HS-5 (cell line): ENCODE measurements at places on chromosomes 1 and 21.
A peak's percentile ranks its signal among the peaks of the same experiment; 100 is the strongest.

DNA sequence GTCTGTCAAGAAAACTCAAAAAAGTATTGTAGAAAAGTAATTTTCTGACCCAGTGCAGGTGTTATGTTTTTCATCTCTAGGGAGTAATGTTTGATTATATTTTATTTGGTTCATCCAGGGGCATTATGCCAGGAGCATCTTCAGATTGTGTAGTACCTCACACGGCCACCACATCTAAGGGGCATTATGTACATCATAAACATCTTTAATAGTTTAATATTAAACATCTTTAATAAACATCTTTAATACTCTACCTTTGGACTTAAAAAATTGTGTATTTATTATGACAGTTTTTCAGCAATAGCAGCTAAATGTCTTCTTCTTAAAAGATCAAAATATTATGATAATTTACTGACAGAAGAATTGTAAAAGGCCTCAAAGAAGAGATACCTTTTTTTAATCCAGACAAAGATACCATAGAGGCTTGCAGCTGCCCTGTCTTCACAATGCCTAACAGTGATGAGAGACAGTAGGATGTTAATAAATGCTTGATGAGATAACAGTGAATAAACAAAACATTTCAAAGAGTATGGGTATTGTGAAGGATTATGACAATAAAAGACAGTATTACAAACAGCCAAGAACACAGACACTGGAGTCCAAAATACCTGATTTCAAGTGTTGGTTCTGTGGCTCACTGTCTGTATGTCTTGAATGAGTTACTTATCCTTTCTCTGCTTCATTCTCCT, 240.9 kb upstream of the ADGRL2 start:
- no peak for DNase-seq

- DNase-seq = no peak
Measured at GRCh38 chr1:43843684-43844083, 89.9 kb upstream of the ARTN start.

- no peak for DNase-seq
Measured at GRCh38 chr1:91831132-91831930, 54.6 kb downstream of the TGFBR3 start.

DNA sequence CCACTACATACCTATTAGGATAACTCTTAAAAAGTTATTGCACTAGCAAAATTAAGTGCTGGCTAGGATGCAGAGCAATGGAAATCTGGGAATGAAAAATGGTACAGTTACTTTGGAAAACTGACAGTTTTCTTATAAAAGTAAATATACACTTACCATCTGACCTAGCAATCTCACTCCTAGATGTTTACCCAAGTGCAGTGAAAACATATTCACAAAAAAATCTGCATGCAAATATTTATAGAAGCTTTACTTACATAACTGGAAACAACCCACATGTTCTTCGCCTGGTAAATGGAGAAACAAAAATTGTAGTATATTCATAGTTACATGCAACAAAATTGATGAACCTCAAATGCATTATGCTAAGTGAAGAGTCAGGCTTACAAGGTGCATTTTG, 12.9 kb upstream of the FLG2 start:
- DNase-seq = no peak

DNA sequence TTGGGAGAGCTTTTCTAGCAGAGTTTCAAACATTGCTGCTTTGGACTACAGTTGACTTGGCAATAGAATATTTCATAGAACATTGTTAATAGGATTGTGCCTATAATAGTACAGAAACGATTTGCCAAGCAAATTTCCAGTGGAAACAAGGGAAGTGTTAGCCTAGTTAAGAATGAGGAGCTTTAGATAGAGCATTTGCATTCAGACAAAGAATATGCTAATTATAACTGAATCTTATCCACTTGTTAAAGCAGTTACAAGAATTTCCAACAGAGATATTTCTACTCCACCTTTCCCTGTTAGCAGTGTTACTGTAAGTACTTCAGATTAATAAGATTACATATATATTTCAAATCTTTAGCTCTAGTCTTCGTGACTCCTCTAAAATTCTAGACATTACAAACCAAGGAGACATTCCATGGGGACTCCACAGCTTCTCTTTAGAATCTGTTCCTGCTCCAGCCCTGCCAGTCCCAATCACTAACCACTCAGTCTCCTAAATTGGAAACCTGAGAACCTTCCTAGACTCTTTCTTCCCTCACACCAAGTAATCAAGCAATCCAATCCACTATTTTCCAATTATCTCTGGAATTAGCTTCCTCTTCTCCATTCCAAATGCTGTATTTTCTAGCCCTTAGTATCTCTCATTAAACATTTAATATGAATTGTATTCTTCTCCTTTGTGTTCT, 141.8 kb upstream of the PBX1 start:
- no peak for DNase-seq

- DNase-seq = no peak
Measured at GRCh38 chr1:172883844-172884243, 166.9 kb downstream of the TNFSF18 start.

DNA sequence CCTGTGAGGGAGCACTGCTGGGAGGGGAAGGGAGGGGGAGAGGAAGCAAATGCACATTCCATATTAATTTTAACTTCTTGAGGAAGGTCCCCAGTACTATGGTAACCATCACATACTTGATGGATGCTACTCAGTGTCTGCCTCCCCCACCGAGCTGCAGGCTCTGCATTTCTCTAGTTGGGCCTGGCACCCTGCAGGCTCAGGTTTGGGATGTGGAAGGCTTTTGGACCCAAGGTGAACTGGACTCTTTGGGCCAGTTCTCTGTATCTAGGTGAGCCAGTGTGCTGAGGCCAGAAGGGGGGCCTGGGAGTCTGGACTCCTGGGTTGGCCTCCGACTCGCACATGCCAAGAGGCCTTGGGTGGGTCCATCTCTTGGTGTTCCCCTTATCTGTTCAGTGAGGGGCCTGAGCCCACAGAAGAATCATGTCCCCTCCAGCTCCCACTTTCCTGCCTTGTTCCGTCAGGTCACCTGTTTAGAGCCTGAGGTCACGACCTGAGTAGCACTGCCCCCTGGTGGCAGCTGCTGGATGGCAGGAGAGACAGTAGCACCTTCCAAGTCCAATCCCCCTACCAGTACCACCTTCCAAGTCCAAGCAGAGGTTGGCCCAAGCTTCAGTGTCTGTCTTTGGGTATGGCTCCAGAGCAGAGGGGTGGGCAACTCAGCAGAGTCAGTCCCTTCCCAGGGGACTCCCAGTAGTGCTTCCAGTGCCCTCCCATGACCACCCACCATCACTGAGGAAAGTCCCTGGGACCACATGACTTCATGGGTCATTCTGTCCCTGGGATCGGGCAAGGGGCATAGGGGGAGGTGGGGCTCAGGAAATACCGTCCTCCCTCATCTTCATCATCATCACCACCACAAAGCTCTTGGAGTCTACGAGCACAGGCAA, 241.8 kb downstream of the TRABD2B start:
- no peak for DNase-seq

DNA sequence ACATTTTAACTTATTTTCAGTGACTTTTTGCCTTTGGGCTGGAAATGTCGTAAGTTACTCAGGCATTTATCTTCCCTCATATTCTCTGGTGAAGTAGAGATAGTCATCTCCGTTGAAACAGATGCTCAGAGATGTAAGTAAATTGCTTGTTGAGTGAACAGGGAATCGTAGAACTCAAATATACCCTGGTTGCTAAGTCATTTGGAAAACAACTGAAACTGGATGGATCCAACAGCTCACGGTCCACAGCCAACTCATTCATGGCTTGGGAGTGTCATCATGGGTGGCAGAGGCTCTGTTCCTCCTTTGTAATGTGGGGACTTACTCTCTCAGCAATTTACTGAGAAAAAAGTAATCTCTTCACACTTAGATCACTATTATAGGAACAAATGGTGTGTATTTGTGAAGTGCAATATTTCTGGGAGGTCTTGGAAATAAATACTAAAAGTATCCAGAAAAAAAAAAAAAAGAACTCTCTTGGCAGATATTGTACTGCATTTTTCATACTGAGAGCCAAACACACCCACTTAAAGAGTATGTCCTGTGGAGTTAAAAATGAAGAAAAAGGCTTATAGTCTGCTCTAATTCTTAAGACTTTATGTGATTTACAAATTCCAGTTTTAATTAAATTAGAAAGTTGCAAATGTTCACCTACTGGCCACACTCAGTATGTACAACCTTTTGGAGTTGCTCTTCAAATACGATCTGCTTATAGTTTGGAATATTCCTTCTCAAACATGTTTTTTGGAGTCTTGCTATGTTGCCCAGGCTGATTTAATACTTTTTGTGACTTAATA, 107.4 kb downstream of the LEPR start:
- DNase-seq = no peak

DNA sequence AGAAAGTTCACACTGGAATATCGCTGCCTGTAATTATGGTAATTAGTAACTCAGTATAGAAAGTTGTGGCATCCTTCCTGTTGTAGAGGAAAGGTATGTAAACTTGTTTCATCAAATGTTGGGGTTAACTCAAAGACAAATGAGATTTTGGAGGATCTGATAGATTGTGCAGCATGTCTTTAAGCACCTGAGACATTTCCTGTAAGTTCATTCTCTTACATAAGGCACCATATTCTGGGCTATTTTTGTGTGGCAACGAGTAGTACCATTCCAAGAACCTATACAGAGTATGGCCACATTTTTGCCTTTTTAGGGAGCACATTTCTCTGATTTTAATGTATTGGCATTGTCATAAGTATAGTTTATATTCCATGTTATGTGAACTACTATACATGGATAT, 88.8 kb downstream of the CDC14A start:
- no peak for DNase-seq

DNA sequence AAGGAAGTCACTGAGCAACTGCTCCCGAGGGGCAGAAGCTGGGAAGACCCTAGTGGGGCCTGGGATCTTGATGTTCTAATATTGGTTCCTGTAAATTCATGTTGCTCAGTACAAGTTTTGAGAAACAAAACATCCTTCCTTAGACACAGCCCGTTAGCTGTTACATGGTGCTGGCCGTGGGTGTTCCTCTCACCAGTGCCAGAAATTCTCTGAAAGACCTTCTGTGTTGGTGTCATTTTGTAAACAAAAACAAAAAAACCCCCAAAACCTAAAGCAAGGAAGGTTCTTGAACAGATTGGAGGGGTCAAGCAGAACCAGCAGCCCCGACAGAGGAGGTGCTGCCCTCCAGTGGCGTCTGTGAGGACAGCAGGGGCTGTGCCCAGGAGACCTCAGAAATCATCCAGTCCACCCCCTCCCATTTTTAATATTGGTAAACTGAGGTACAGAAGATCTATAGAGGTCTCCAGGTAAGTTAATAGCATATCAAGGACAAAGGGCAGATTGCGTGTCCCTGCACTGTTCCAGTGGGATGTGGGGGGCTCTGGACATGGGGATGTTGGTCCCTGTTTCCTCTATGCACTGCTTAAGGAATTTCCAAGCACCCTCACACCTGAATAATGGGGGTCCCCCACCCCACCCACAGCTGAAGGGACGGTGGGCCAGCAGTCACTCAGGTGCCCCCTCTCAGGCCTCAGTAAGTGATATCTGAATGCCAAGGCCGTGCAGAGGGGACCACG, 38.2 kb downstream of the SLC2A7 start:
- peak; percentile 24 for DNase-seq

- DNase-seq = no peak
Measured at GRCh38 chr1:73556270-73556669, 641.7 kb downstream of the LRRIQ3 start.

DNA sequence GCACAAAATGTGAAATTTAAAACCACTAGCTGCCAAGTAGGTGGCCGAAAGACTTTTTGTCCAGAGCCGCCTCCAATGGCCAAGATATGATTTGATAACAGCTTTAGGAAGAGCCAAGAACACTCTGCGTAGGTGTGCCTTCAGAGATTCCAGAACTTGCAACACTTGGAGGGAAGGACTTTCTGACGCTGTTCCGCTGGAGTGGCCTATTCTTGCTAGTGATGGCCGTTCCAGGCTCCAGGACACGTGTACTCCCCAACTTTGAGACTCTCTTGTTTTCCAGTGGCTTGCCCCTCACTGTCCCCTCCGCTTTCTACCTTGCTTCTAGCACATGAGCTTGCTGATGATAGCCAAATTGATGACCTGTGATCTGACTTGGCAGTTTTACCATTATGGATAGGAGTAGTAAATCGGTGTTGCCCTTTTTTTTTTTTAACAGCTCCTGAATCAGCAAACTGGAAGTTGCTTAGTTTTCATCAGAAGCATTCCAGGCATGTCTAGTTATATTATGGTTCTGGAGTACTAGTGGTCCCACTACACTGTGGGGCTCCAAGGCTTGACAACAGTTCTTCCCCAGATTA, 1.0 kb downstream of the PRDX6 start:
- DNase-seq = peak; percentile 24

DNA sequence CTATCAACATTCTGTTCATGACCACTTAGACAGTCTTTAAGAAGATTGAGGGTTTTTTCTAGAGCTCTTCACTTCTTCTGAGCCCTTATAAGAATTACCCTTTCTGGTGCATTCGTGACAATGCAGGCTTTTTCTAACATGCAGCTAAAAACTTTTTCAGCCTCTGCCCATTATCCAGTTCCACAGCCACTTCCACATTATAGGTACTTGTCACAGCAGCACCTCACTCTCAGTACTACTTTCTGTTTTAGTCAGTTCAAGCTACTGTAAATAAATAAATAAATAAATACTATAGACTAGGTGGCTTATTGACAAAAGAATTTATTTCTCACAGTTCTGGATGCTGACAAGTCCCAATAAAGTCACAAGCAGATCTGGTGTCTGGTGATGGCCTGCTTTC, 284.4 kb upstream of the PKN2 start:
- no peak for DNase-seq
